HepG2 (cell line): ENCODE measurements at places on chromosomes 4 and X. TPM values are rescaled to one million over a fixed set of nuclear protein-coding genes. Genes with fewer than 3 reads are reported as not detected.

Gene CHIC1
- not detected in 2 replicates for polyA plus RNA-seq

Gene HSD17B13
- polyA plus RNA-seq = 0.15 and 0.27 TPM in 2 replicates

DNA sequence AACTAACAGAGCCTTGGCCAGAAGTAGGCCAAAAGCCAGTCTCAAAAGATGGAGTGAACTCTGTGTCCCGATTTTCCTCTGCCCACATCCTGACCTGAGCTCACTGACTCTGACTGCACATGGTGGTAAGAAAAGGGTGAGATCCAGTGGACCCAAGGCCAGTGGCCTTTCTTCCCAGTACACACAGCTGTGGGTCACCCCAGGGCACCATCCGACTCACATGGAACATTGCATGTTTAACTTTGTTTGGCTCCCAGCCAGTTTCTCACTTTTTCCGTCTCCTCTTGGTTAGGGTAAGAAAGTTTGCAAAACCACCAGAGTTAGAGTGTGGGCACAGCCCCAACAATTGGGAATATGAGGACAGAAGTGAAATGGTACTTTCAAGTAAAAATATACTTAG, 69.8 kb downstream of the GAB1 start:
- DNase-seq = peak; percentile 4

Gene CENPVL3
- not detected in 2 replicates for polyA plus RNA-seq

DNA sequence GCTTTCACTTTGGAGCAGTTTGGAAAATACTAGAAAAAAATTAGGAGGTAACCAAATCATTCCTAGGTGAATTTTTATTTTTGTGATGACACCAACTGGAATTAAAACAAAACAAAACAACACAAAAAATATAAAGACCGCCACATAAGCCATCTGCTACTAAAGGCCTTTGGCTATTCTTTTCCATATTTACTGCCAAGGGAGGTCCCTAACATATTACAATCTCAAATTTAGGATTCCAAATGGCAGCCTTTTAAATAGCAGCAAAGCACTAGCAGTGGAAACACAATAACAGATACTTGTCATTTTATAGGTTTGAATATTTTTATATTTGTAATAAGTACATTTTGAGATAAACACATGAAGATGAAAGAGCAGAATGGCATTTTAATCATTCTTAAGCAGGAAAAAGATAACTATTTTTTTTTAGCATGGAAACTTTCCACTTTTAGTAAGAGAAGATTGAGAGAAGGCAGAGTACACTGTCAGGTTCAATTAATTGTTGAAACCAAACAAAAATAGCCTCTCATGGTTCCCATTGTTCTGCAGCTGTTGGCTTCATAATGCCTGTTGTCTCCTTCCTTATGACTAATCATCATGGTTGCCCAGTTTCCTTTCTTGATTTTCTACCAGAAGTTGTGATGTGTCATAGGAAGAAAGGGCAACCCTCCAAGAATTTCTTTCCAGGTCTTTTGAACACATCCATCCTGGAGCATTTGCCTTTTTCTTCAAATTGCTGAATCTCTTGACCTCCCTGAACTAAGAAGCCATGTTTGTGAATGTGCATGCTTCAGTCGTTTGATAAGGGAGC, 219.0 kb upstream of the EMCN start:
- no peak for DNase-seq
